ENCODE measurements at places on chromosomes 7 and 10.
A peak's percentile ranks its signal among the peaks of the same experiment; 100 is the strongest.

DNA sequence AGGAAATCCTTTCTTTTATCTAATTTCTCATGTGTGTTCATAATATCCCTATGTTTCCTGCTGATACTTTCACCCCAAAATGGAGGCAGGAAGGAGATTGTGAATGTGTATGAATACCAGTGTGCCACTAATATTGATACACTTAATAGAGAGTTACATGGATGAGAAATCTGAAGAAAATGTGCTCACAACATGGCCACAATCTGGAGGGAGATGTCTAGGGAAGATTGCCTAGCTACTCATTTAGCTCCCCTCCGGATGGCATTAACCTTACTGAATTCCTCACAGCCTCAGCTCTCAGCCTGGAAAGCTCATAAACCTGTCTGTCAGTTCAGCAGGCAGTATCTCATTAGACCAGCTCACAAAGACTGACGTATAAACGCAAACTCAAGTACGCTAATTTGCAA lies 23.4 kb upstream of the DMTF1 start:
- no peak for DNase-seq

DNA sequence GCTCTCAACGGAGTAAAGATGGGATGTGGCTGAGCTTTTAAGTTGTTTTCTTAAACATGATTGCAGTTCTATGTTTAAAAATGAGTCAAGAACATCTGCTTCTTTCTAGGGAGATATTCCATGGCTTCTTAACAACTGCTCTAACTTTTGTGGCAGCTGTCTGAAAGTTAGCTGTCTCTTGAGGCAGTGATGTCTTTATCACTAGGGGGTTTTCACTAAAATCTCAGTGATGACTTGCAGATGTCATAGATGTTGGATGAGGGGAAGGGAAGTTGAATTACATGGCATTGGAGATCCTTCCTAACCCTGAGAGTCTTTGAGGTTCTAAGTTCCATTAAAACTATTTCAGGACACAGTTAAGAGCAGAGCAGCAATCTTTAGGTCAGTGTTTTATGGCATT lies 43.5 kb downstream of the PRKG1 start:
- no peak for DNase-seq

DNA sequence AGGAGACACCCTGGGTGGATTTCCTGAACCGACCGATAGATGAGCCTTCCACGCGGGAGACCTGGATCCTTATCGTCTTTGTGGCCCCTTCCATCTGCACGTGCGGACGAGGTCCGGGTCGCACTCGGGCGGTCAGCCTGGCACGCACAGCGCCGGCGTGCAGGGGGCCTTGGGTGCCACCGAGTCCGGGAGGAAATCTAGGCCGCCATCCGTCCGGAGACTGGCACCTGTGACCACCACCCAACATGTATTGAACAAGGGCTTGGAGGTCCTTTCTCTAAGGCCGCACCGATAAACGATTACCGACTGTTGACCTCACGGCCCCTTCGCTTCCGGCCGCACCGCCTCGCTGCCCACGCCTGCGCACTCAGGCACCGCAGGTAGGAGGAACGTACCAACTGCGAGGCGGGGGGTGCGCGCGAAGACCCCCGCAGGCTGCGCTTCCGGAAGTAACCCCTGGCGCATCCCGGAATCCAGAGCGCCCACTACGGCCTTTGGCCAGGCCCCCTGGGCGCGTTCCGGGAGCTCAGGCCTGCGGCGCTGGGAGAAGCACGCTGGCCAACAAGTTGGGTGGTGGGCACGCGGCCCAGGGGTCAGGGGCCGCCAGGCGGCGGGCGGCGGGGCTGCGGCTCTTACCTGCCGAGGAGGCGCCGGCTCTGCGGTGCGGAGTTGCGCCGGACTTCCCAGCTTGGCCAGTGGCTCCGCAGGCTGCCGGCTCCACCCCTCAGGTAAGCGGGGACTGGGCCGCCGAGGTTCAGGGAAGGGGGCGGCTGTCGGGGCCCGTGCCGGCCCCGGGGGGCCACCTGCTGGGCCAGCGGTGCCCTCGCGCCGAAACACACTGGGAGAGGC lies at the start of the genes ACTR3C and LRRC61:
ACTR3C (minus strand) TSS at position 713 of the 849 bp plus-strand sequence. CDS start 28,249 bp downstream, outside the sequence.
LRRC61 (plus strand) TSS at position 523 of the 849 bp plus-strand sequence. CDS start 13,507 bp downstream, outside the sequence.
- peak; percentile 79 for DNase-seq

GRCh38 chr10:129538236-129538635 lies 71.2 kb downstream of the MGMT start:
- DNase-seq: no peak

- no peak for DNase-seq
Observed at GRCh38 chr7:29066641-29067040, 79.7 kb downstream of the CPVL start.

All from activated CD4-positive, alpha-beta T cell treated with anti-CD3 and anti-CD28 coated beads, Interleukin-10, Interleukin-2, amounts not matched to agents 100 ng/mL and 50 ng/mL, durations not matched to agents 16 hours and 8 hours (primary cell).